Cardiac muscle cell (in vitro differentiated cells and primary cell): ENCODE measurements at places on chromosomes 3 and 15. TPM values are rescaled to one million over a fixed set of nuclear protein-coding genes. Genes with fewer than 3 reads are reported as not detected.

DNA sequence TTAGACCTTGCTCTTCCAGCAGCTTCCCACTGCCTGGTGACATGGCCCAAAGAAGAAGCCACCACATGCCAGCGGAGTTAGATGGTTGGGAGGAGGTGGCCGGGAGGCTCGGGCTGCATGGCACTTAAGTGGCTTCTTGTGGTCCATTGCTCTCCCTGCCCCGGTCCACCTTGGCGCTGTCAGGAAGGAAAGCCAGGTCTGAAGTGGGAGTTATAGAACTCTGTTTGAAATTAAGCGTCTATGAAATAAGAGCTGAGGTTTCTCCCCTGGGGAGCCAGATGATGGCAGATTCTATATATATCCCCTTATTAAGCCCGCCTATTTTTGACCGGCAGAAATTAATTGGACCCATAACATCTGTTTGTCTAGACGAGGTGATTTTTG, 61.2 kb downstream of the ITGA11 start:
- DNase-seq, result no peak
- no peaks in the 10 kb centered on the region for H3K36me3 ChIP-seq
- no peaks in the 10 kb centered on the region for H3K27me3 ChIP-seq
- H3K4me3 ChIP-seq, result no peak overlapping the region

DNA sequence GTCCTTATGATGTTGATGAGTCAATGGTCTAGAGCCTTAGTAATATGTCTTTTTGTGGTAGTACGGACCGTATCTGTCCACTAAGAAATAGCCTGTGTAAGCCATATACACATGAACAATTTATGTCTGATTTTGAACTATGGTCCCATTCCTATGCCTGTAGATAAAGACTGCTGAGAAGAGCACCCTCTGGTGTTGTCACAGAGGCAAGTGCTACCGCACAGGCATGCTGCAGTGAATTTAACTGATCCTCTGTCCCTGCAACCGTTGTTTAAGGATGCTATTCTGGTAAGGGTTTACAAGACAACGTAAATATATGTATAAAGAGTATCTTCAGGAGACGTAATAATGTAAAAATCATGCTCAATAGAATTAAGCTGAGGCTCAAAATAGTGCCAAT, 170.7 kb downstream of the UBE3A start:
- H3K4me1 ChIP-seq, result no peaks in the 10 kb centered on the region
- H3K4me3 ChIP-seq, result no peak overlapping the region
- DNase-seq, result no peak
- no peaks in the 10 kb centered on the region for H3K36me3 ChIP-seq

DNA sequence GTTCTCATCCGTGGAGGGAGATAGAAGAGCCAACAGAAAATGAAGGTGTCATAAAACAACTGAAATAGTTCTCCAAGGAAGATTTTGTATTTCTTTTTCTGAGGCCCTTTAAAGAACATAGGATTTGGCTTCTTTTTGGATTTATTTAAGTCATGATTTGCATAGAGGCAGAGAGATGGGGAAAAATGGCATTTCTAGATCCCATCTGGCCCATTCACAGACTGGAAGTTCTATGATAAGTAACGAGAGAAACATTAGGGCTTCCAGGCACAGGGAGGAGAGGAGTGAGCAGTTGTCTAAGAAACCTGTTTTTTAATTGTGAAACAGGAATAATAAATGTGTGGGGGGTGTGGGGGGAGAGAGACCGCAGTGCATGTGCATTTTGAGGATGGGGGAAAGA, 285.8 kb upstream of the LMCD1 start:
- no peaks in the 10 kb centered on the region for H3K27me3 ChIP-seq
- no peak overlapping the region for H3K27ac ChIP-seq
- no peak for DNase-seq
- peaks cover 7% of the 10 kb centered on the region for H3K4me1 ChIP-seq
- H3K36me3 ChIP-seq, result no peaks in the 10 kb centered on the region

- no peaks in the 10 kb centered on the region for H3K4me1 ChIP-seq
- no peak overlapping the region for H3K27ac ChIP-seq
- no peak for DNase-seq
- no peak overlapping the region for H3K4me3 ChIP-seq
- H3K36me3 ChIP-seq, result peaks cover 20% of the 10 kb centered on the region
Observed at GRCh38 chr3:131004603-131005002, 22.0 kb downstream of the ASTE1 start.

- no peak overlapping the region for H3K27ac ChIP-seq
- no peak for DNase-seq
- no peaks in the 10 kb centered on the region for H3K27me3 ChIP-seq
- no peaks in the 10 kb centered on the region for H3K36me3 ChIP-seq
Observed at GRCh38 chr15:77537006-77537405, 95.7 kb downstream of the LINGO1 start.

GRCh38 chr3:55329849-55330248, 157.3 kb downstream of the WNT5A start:
- no peak overlapping the region for H3K4me3 ChIP-seq
- no peaks in the 10 kb centered on the region for H3K4me1 ChIP-seq
- no peaks in the 10 kb centered on the region for H3K36me3 ChIP-seq
- no peak overlapping the region for H3K27ac ChIP-seq
- no peak for DNase-seq

- no peaks in the 10 kb centered on the region for H3K27me3 ChIP-seq
- H3K4me1 ChIP-seq, result peaks cover 28% of the 10 kb centered on the region
- H3K36me3 ChIP-seq, result no peaks in the 10 kb centered on the region
- H3K4me3 ChIP-seq, result peak within 1 kb of the TSS; percentile 65
Observed at GRCh38 chr3:11643605-11644087, at the start of gene VGLL4. TSS of gene VGLL4 (minus strand) at chr3:11643915. CDS start at chr3:11643518, 397 bp downstream.

DNA sequence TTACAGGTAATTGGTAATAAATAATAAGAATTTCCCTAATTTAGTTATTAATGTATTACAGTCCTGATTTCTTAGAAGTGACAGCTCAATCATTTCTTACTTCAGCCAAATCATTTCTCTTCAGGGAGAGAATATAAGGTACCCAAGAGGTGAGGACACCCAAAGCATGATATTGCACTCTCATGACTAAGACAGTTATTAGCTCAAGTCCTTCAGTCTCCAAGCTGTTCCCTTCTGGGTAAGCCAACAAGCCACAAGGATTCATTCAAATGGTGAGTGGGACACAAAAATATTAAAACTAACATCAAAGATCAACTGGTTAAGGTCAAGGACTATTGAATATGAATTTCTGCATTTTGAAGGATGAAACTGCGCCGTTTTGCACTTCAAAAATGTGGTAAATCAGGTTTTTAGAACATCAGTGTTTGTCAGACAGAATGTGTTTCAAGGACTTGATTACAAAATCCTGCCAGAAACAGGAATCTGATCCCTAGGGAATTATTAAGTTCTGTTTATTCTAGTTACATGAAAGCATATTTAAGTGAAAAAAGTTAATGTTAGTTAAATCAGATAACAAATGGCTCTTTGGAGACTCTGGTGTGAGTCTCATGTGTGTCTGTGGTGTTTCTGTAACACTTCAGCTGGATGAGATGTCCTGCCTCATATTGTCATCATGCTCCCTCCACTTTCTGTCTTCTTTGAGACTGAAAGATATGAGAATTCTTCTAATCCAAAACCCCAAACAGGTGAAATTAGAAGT, 101.7 kb upstream of the COL8A1 start:
- DNase-seq, result peak; percentile 44
- no peaks in the 10 kb centered on the region for H3K27me3 ChIP-seq
- H3K4me1 ChIP-seq, result peaks cover 10% of the 10 kb centered on the region

- no peaks in the 10 kb centered on the region for H3K4me1 ChIP-seq
- no peak overlapping the region for H3K27ac ChIP-seq
- no peaks in the 10 kb centered on the region for H3K27me3 ChIP-seq
- no peaks in the 10 kb centered on the region for H3K36me3 ChIP-seq
- no peak for DNase-seq
- H3K4me3 ChIP-seq, result no peak overlapping the region
Observed at GRCh38 chr3:36600404-36600803, 163.9 kb downstream of the DCLK3 start.

- no peaks in the 10 kb centered on the region for H3K4me1 ChIP-seq
- H3K27ac ChIP-seq, result no peak overlapping the region
- no peaks in the 10 kb centered on the region for H3K36me3 ChIP-seq
- no peak overlapping the region for H3K4me3 ChIP-seq
Observed at GRCh38 chr15:52014616-52015015, 4.4 kb upstream of the MAPK6 start.

DNA sequence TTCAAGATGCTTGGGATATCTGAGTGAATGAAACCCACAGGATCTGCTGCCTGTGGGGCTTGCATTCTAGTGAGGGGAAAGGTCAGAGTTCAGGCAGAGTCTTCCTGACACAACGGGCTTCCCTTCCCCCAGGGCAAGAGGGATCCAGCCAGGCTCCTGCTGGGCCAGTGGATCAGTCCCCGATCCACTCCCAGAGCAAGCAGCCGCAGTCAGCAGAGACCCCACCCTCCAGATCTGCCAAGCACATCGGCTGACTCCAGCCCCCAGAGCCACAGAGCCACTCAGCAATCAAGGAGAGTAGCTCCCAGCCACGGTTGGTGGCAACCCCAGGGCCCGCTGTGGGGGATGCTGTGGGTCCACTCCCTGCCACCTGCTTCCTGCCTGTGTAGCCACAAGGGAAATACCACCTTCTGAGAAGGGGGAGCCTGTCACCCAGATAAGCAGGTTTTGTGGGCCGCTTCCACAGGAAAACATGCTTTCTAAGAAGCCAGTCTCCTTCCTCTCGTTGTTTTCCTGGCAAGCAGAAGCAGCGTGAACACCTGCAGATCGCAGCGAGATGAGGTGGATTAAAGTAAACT, 44.9 kb downstream of the CPN2 start:
- no peaks in the 10 kb centered on the region for H3K36me3 ChIP-seq
- no peaks in the 10 kb centered on the region for H3K27me3 ChIP-seq

GRCh38 chr15:84878504-84878903, 6.0 kb upstream of the SLC28A1 start:
- DNase-seq, result peak; percentile 70
- no peak overlapping the region for H3K4me3 ChIP-seq
- peaks cover 11% of the 10 kb centered on the region for H3K4me1 ChIP-seq
- H3K27ac ChIP-seq, result no peak overlapping the region

DNA sequence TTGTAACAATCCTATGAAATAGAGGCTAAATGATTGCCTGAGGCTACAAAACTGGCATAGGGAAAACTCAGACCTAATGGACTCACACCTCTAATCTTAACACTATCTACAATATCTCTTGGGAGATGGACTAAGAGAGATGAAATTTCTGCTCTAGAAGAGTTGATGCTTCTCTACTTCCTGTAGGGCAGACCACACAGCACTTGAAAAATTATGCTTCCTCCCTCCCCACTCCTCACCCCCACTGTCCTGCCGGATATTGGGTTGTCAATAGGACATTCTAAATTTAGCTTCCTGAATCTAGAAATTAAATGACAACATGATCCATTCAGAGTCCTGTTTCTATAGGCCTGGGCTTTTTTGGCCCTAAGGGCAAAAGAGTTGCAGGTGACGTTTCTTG, 295.6 kb downstream of the GAP43 start:
- no peak for DNase-seq
- H3K36me3 ChIP-seq, result no peaks in the 10 kb centered on the region
- peaks cover 2% of the 10 kb centered on the region for H3K4me1 ChIP-seq
- no peak overlapping the region for H3K27ac ChIP-seq
- no peaks in the 10 kb centered on the region for H3K27me3 ChIP-seq

- H3K27ac ChIP-seq, result no peak overlapping the region
- H3K4me1 ChIP-seq, result no peaks in the 10 kb centered on the region
- H3K36me3 ChIP-seq, result no peaks in the 10 kb centered on the region
- H3K27me3 ChIP-seq, result no peaks in the 10 kb centered on the region
Observed at GRCh38 chr3:127121885-127122284, 71.0 kb upstream of the PRR23E start.

- no peak overlapping the region for H3K4me3 ChIP-seq
- no peaks in the 10 kb centered on the region for H3K36me3 ChIP-seq
- H3K27ac ChIP-seq, result no peak overlapping the region
Observed at GRCh38 chr3:99789011-99789721, 28.5 kb upstream of the CMSS1 start.

DNA sequence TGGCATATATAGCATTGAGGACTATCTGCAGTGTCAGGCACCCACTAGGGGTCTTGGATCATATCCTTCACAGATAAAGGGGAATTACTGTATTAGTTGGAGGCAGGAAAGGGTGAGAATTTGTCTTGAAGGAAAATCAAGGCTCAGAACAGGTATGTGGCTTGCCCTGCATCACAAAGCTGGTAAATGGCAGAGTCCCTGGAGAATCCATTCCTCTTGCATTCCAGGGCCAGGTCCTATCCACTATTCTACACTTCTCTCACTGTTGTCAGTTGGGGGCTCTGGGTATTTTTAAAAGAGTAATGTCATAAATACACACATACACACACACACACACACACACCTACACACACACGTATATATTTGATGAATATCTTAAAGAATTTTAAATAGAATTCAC, 19.8 kb upstream of the FGF12 start:
- DNase-seq, result no peak
- no peaks in the 10 kb centered on the region for H3K36me3 ChIP-seq
- H3K27me3 ChIP-seq, result no peaks in the 10 kb centered on the region
- H3K4me1 ChIP-seq, result no peaks in the 10 kb centered on the region
- H3K27ac ChIP-seq, result no peak overlapping the region

PPP2R3A gene
- total RNA-seq, result 31.3 and 43.9 TPM in 2 replicates

NEK10 gene
- 1.1 and 2.1 TPM in 2 replicates for total RNA-seq

GMNC gene
- total RNA-seq, result not detected in 2 replicates

POTEB gene
- not detected in 2 replicates for total RNA-seq

AGTR1 gene
- not detected in 2 replicates for total RNA-seq

CCR9 gene
- 0.21 and 0.27 TPM in 2 replicates for total RNA-seq

CELSR3 gene
- total RNA-seq, result 5.4 and 5.9 TPM in 2 replicates

GOLGA8S gene
- total RNA-seq, result 0.04 TPM in 1 of 2 replicates, not detected in the other
